ENCODE measurements at places on chromosomes 2 and 18.

DNA sequence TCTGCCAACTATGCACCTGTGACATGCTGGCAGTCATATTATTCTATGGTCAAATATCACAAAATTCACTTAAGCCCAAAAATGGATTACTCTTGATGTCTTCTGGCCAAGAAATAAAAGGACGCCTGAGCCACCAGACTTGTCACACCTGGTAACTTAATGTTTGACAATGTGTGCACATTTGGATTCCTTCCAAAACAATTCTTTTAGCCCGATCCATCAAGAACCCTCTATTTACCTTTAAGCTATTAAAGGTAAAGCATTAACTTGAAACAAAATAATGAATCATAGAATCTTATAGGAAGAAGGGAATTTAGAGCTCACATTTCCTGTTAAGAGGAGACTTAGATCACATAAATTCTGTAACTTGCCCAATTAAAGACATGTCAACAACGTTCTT, 46.5 kb upstream of the NFU1 start:
- DNase-seq: no peak

DNA sequence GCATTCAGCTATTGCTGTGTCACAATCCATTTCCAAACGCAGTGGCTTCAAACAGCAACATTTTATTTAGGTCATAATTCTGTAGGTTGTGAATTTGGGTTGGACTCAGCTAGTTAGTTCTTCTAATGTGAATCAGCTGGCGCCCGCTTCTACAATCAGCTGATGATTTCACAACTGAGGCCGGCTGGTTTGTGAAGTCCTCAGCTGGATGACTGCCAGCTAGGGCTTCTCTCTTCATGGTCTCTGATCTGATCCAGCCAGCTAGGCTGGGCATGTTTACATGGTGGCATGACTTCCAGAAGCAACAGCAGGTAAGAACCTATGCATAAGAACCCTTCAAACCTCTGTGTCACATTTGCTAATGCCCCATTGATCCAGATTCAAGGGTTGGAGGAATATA, 172.0 kb downstream of the SLC4A10 start:
- no peak for DNase-seq

- DNase-seq: no peak
These were observed 157.4 kb downstream of the GLI2 start for GRCh38 chr2:120892967-120893667.

GRCh38 chr18:73638709-73639108, 508.9 kb downstream of the FBXO15 start:
- no peak for DNase-seq

GRCh38 chr18:50107468-50107977, 87.4 kb downstream of the MYO5B start:
- DNase-seq: no peak

DNA sequence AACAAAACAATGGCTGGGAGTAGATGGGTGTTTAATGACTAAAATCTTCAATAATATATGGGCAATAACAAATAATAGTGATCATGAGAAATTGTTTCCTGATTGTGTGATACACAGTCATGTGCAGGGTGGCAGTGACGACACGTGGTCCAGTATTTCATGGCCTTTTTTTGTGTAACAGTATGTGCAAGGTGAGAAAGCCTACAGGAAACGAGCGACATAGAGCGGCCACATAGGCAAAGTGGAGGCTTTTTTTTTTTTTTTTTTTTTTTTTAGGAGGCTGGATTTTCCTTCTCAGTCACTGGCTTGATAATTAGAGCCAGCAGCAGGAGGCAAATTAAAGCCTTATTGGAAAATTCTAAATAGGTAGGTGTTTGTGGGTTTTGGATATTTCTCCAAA, 123.7 kb downstream of the MYO3B start:
- DNase-seq: no peak

All from NCI-H2171 (cell line).